ENCODE measurements at places on chromosomes 1 and 21.

DNA sequence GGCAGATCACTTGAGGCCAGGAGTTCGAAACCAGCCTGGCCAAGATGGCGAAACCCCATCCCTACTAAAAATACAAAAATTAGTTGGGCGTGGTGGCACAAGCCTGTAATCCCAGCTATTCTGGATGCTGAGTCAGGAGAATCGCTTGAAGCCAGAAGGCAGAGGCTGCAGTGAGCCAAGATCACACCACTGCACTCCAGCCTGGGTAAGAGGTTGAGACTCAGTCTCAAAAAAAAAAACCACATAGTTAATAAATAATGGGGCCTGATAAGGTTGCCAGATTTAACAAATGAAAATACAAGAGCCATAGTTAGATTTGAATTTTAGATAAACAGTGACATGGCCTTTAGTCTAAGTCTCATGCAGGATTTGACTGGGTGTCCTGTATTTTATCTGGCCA, 175.7 kb downstream of the ZZZ3 start:
- DNase-seq: no peak

DNA sequence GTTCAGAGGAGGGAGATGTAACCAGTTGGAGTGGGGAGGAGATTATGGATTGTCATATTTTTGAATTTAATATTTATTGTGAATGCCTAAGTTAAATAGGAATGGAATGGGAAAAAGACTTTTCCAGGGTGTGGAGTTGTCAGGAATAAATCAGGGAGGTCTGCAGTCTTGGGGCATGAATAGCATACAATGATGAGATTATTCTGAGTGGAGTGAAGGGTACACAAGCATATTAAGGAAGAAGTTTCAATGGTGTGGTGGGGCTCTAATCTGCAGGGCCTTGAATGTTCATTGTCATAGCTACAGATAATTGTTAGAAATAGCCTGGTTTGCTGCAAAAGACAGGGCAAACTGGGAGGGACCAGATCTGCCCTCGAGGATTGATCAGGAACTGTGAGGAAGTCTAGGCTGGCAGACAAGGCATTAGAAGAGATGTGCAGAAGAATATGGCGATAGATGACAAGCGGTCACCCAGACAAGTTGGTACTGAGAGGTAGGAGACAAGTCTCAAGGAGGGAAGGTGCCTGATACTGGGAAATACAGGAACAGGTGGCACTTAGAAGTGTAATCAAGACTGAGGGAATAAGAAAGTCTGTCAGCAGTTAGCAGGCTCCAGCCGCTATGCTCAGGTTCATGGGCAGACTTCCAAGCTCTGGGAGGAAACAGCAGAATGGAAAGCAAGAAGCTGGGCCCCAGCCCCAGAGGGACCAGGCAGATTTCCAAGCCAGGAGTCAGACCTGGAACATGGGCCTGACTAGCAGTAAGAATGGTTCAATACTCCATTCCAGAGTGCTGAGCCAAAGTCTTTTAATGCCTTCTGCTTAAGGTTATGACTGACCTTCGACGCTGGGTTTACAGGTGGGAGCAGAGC, 20.9 kb upstream of the RGL1 start:
- DNase-seq: peak; percentile 32

- DNase-seq: no peak
Observed at GRCh38 chr1:208565756-208566440, 321.7 kb upstream of the PLXNA2 start.

GRCh38 chr1:54453509-54453908, 47.3 kb upstream of the SSBP3 start:
- peak; percentile 24 for DNase-seq

- DNase-seq: no peak
Observed at GRCh38 chr1:247857069-247857984, at the start of gene TRIM58. TSS of gene TRIM58 (plus strand) at chr1:247857187. CDS start at chr1:247857247, 60 bp downstream.

- DNase-seq: no peak
Observed at GRCh38 chr1:214861615-214862014, 220.9 kb upstream of the KCNK2 start.

- no peak for DNase-seq
Observed at GRCh38 chr1:177340601-177341067, 169.9 kb downstream of the BRINP2 start.

- DNase-seq: no peak
Observed at GRCh38 chr1:67764633-67765032, 68.6 kb downstream of the GNG12 start.

GRCh38 chr1:29271724-29272123, 35.4 kb downstream of the PTPRU start:
- no peak for DNase-seq

DNA sequence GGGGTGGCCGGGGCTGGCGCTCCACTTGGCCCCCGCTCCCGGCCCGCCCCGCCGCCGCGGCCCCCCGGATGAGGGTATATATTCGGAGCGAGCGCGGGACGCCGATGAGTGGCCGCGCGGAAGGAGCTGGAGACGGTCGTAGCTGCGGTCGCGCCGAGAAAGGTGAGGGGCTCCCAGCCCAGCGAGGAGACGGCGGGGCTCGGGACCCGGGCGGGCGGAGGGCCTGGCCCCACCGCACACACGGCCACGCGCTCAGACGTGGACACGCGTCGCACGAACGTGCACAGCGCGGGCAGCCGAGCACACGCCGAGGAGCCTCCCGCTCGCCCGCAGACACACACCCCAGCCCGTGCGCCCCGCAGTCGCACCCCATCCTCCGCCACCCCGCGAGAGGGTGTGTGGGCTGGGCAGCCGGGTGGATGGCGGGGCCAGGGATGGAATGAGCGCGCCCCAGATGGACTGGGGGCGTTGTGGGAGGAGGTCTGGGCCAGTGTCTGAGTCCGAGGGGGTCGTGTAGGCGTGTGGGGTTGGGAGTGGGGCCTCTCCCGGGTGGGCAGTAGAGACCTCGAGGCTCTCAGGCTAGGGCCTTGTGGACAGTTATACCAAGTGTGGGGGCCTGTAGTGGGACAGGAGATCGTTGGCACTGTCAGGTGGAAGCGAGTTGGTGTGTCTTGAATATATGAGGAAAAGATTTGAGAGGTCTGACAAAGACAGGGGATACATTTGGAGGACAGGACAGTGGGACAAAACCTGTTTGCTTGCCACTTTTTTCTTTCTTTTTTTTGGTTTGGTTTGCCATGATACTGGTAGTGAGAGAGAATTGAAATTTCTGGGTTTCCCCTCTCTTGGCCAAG, at the start of gene UAP1:
Gene UAP1, plus strand, starts transcription at position 107 of the 854 bp plus-strand sequence. CDS start 4,347 bp downstream, outside the sequence.
- no peak for DNase-seq

DNA sequence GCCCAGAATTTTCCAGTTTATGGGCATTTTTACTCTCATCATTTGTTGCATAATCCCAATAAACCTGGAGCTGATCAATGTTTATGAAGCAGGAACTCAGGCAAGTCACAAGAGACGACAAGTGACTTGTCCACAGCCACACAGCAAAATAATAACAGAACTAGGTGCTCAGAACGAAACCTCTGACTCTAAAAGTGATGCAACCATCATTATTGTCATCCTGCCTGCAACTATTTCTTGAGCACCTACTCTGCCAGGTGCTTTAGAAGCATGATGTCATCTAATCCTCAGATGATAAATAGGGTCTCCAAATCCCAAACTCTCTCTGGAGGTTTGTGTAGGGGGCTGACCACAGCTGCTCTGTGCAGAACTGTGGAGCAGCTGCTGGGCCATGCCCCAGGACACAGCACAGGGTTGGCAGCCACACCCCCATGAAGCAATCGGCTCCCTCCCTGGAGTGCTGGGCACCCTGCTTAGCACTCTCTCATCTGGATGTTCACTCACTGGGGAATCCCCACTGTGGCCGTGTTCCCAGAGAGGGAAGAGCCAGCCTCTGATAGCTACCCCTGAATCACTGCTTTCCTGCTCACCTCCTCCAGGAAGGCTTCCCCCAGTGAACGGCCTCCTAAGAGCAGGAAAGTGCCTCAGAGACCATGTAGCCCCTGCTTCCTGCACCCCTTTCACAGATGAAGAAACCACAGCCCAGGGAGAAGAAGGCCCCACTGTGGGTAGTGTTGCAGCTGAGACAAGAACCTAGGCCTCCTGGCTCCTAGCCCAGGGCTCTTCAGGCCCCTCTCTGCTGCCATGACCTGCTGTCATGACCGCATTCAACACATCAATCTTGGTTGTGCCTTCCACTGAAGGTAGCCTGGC, 2.1 kb downstream of the TTC22 start:
- peak; percentile 83 for DNase-seq

DNA sequence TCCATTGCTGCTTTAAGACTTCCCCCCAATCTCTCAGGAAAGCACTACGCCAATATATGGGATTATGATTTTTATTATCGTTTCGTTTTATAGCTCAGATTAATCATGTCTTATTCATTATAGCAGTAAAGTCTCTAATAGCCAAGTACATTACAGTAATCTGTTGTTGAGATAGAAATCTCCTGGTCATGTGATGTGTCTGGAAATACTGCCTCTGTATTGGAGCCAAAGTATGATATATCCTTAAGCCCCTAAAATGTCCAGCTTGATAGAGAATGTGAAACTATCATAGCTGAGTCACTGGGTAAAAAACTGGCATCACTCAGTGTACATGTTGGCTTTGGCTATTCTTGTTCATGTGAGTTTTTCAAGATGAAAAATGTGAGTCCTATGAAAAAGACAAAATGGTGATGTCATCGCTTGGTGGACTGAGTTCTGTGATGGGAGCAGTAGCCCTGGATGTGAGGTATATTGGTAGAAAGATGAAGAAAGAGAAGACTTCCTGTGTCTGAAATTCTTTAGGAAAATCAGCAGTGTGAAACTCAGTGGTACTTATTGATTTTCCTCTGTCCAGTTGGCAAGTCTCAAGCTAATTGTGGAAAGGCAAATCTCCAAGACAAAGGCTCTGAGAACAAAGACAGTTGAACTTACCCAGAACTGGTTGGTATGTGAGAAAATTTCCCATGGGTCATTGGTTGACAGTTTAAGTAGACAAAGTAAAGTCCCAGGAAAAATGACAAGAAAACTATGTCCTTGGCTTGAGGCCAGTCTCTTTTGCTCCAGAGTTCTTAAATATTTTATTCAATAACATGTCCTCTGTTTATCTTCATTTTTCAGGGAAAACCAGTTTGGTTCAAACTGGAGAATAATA, 76.2 kb downstream of the BRINP2 start:
- DNase-seq: no peak

DNA sequence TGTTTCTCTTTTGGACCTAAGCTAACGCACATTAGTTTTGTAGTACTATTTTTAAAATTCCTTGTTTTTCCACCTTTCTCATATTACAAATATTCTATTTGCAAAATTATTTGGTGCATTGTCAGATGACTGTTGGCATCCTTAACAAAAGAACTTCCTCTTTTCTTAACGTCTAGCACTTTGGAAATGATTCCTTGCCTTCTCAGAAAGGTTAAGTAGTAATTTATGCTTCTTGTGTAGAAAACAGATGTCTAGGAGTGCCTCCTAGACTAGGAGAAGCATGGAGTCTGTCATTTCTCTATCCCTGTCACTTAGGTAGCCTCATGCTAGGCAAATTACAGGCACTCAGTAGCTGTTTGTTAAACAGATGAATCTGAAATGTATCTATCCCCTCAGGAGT, 64.4 kb downstream of the HSPA13 start:
- no peak for DNase-seq

All from foreskin keratinocyte (primary cell).